ENCODE measurements at places on chromosomes 4 and X. TPM values are rescaled to one million over a fixed set of nuclear protein-coding genes. Genes with fewer than 3 reads are reported as not detected.

- no peaks in the 10 kb centered on the region for H3K27me3 ChIP-seq
- no peak for DNase-seq
- no peak overlapping the region for H3K27ac ChIP-seq
- H3K4me1 ChIP-seq: peaks cover 23% of the 10 kb centered on the region
Observed at GRCh38 chr4:168857009-168857408, 153.0 kb downstream of the CBR4 start.

DNA sequence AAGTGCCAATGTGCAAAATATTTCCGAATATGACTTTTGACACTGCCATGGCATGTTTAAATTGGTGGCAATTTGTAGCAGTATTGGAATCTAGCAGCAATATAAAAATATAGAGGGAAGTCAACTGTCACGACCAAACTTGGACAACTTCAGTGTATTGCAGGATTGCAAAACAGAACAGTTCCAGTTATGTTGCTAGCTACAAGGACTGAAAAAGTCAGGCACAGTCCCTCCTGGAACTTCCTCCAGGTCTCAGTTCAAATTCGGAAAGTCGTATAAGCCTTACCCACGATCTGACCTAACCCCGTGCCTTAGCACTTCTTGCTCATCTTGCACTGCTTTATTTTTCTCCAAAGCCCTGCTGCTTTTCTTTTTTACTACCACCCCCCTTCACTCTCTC, 390.0 kb upstream of the GALNT7 start:
- H3K27ac ChIP-seq: no peak overlapping the region
- no peak overlapping the region for H3K4me3 ChIP-seq
- no peaks in the 10 kb centered on the region for H3K36me3 ChIP-seq
- no peaks in the 10 kb centered on the region for H3K27me3 ChIP-seq

DNA sequence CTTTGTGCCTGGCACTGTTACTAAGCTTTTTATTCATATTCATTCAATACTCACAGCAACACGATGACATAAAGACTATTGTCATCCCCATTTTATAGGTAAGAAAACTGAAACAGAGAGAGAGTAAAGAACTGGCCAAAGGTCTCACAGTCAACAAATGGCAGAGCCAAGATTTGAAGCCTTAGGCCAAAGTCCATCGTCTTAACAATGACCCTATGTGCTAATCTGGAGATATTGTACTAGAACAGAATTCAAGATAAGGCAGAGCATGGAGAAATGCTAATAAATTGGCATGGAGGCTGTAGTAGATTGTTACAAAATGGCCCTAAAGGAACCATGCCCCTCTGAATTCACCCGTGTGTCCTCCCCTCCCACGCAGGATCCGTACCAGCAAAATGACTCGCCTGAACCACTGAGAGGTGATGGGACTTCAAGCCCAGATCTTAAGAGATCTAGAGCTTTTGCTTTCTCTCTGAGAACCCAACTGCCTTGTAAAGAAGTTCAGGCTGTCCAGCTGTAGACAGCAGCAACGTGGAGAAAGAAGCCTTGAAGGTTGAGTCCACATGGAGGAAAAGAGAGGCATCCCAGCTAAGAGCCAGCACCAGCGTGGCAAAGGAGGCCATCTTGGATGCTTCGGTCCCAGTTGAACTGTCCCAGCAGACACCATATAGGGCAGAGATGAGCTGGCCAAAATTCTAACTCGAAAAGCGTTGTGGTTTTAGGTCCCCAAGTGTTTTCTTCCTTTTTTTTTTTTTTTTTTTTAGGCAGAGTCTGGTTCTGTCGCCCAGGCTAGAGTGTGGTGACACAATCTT, 52.8 kb upstream of the RBM47 start:
- no peaks in the 10 kb centered on the region for H3K27me3 ChIP-seq
- peak overlapping the region; percentile 84 for H3K27ac ChIP-seq
- DNase-seq: no peak
- H3K4me1 ChIP-seq: peaks cover 21% of the 10 kb centered on the region
- H3K4me3 ChIP-seq: no peak overlapping the region
- H3K36me3 ChIP-seq: peaks cover 9% of the 10 kb centered on the region

GAGE13 gene
- total RNA-seq: not detected

CLDN2 gene
- not detected for total RNA-seq

CORIN gene
- not detected for total RNA-seq

DNA sequence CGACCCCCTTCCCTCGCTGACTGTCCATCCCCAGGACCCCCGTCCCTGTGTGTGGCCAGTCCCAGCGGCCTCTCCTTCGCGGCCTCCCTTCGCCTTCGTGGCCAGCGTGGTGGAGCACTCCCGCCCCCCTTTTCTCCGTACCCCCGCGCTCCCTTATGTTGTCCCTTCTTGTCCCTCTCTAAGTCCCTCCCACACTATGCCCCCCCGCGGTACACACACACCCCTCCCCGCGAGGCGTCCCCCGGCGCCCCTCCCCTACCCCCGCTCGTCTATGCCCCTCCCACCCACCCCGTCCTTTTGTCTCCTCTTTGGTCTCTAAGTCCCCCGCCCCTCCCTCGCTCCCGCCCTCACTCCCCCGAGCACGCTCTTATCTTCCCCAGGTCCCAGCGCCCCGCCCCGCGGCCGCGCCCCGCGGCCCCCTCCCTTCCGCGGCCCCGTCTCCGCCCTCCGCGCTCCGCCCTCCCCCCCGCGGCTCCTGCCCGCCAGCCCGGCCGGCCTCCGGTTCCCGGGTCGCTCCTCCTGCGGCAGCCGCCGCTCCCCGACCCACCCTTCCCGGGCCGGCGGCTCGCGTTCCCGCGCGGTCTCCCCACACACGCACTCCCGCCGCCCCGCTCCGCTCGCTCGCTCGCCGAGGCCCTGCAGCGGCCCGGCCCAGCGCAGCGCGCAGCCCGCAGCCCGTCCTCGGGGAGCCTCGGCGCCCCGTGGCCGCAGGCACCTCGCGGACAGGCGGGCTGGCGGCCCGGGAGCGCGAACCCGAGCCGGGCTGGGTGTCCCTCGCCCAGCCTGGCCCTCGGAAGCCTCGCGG, 26.3 kb downstream of the UTP14A start:
- H3K4me1 ChIP-seq: peaks cover 5% of the 10 kb centered on the region
- no peak overlapping the region for H3K27ac ChIP-seq
- H3K4me3 ChIP-seq: peak overlapping the region; percentile 76
- peak; percentile 68 for DNase-seq

OPN1MW2 gene
- total RNA-seq: not detected

DNA sequence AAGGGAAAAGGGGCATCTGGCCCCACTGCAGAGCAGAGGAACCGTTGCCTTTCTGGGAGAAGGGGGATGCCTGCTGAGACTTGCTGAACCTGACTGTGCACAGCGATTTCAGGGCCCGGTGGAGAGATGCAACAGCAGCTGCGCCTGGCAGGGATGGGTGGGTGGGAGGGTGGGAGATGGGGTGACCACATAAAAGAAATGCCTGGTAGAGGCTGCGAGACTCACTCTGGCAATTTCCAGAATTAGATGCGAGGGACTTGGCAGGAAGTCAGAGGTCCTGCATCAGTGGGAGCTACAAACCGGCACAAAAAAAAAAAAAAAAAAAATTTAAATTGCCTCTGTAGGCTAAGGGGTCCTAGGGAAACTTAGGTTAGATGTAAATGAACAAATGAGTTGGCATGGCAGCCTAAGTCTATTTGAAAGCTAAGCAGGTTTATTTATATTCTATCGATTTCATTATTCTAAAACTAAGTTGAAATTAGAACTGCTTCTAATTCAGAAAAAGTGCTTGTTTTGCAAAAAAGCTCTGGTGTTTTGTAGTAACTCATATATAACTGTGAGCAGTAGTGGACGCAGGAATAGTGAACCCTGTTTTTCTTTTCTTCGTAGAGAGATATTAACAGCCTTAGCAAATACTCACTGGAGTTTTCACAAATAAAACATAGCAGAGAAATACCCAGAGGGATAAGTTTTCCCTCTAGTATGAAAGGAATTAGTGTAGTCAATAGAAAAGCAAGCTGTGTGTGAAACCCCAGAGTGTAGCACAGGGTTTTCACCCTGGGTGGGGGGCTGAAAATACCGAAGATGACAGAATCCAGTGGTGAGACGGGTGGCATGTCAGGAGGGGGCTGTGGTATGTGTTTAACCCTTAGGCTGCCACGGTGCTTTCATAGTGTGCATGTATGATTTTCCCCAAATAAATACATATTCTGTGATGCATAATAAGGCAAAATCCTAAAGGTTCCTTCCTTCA, 130.1 kb downstream of the EGF start:
- H3K36me3 ChIP-seq: no peaks in the 10 kb centered on the region
- DNase-seq: no peak
- peaks cover 16% of the 10 kb centered on the region for H3K4me1 ChIP-seq
- no peak overlapping the region for H3K4me3 ChIP-seq
- no peak overlapping the region for H3K27ac ChIP-seq
- H3K27me3 ChIP-seq: peaks cover 12% of the 10 kb centered on the region

- DNase-seq: no peak
- no peaks in the 10 kb centered on the region for H3K4me1 ChIP-seq
- H3K4me3 ChIP-seq: no peak overlapping the region
- peaks cover 3% of the 10 kb centered on the region for H3K27me3 ChIP-seq
- H3K36me3 ChIP-seq: no peaks in the 10 kb centered on the region
Observed at GRCh38 chrX:70907900-70908299, 611 bp downstream of the TEX11 start.

DNA sequence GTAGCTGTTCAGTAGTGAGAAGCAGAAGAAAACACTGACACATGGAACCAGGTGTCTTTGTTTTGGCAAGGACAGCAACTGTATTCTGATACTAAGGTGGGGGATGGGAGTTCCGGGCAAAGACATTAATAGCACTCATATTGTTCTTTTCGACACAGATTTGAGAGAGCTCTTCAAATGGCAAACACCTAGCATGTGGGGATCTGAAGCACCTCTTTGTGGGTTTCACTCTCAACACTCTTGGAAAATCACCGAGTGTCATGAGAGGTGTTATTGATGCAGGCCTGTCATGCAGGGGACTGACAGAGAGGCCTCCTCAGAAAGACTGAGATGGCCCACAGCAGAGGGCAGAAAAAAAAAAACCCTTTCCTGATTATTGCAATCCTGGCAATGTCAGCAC, 228.4 kb upstream of the VCX start:
- no peak for DNase-seq
- no peaks in the 10 kb centered on the region for H3K4me1 ChIP-seq
- H3K4me3 ChIP-seq: no peak overlapping the region
- H3K27me3 ChIP-seq: no peaks in the 10 kb centered on the region
- H3K27ac ChIP-seq: no peak overlapping the region

DNA sequence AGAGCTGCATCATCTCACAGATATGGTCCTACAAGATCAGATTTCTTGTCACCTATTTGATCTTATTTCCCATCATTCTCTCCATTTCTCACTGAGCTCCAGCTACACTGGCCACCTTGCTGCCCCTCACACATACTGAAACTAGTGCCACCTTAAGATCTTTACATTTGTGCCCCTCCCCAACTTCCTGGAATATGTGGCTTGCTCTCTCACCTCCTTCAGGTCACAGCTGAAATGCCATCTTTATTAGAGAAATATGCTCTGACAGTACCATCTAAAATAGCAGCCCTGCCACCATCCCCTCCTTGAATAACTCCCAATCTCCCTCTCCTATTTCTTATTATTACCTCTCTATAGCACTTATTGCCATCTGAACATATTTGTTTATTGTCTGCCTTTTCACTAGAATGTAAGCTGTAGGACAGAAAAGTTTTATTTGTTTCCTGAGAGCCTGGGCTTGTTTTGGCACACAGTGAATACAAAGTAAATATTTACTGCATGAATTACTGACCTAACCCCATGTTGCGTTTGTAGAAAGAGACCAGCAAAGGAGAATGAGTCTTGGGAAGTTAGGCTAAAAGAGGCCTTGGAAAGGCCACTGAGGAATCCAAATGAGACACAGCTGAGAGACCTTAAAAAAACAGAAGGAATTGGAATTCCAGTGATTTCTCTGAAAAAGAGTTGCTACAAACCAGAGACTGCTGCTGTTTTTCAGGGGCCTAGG, 22.7 kb downstream of the DYNLT3 start:
- H3K36me3 ChIP-seq: no peaks in the 10 kb centered on the region
- no peak overlapping the region for H3K4me3 ChIP-seq
- peaks cover 26% of the 10 kb centered on the region for H3K4me1 ChIP-seq
- DNase-seq: no peak
- H3K27me3 ChIP-seq: no peaks in the 10 kb centered on the region

Measured in activated T-helper 1 cell treated with anti-CD3 and anti-CD28 coated beads, Interleukin-12 subunit alpha, Interleukin-12 subunit beta, Interleukin-2, Interleukin-4 antibody, amounts not matched to agents 30 ng/mL and 10 ng/mL and 1 ng/mL, durations not matched to agents 14 hours and 24 hours and 36 hours (primary cell).